ENCODE measurements at places on chromosomes 1 and 21.

GRCh38 chr1:8261398-8261762, 56.5 kb upstream of the SLC45A1 start:
- DNase-seq = no peak

DNA sequence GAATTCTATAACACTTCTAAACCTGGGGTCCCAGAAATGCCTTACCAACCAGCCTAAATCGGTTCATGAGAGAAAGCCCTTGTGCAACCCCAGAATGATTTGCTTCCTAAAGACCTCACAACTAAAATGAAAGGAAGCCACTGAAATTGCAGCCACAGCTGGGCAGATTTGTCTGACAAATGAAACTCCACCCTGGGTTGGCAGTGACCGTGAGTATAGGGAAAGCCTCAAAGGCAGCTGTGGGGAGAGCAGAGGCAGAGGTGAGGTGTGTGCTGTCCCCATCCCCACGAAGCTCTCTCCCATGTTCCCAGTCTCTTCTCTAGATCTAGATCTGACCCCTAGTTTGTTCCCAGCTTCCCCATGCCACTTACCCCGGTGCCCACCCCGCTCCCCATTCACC, 23.1 kb downstream of the RHBDL2 start:
- no peak for DNase-seq

GRCh38 chr21:20856926-20857325, 141.3 kb upstream of the NCAM2 start:
- DNase-seq = no peak

DNA sequence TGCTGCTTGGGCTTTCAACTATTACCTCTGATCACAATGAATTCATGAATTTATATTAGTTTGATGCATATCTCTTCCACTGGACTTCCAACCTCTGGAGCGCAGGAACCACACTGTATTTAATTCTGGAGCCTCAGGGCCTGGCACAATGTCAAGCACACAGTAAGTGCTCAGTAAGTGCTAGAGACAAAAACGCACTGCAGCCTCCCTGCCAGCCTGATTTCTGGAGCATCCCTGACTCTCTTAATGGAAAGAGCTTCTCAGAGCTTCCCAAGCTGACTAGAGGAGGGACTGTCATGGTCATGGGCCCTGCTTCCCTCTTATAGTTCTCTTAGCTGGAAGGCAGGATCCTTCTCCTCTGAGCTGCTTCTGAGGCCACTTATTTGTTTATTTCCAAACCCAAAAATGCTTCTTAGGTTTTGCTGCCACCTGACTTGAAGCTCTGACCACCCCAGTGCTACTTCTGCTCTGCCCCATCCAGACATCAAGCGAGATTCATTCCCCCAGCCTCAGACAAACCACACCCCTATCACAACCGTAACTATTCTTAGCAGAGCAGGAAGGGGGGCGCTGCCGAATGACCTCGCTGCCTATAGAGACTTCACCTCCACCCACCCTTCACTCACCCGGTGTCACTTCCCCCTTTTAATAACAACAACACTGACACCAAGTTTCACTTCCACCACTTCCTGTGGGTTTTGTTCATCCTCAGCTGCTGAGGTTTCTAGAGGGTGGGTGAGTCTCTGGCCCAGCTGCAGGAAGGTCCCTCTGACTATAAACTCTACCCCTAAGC, 33.6 kb downstream of the NUAK2 start:
- DNase-seq = peak; percentile 49

- DNase-seq = no peak
Observed at GRCh38 chr1:196063952-196064351, 544.3 kb downstream of the KCNT2 start.

Measured in hematopoietic multipotent progenitor cell treated with erythropoietin and hydrocortisone succinate and interleukin-3 and kit ligand, for 8 days (in vitro differentiated cells).